ENCODE measurements at places on chromosomes 4 and X.

DNA sequence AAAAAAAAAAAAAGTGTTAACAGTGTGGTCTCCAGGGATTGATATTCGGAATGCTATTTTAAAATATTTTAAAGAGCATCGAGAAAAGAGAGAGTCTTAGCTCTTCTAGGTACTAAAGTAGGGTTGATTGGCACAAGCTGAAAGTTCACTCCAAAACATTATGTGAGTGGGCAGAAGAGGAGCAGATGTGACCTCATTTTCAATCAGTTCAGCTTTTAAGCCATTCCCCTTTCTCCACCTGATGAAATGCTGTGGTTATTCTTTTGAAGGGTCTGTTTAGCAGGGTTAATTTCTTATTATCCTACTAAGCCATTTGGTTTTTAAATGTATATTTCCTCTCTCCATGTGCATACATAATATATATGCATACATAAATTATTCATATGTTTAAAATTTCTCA is 69.2 kb downstream of the GALNT7 start:
- DNase-seq, result no peak

DNA sequence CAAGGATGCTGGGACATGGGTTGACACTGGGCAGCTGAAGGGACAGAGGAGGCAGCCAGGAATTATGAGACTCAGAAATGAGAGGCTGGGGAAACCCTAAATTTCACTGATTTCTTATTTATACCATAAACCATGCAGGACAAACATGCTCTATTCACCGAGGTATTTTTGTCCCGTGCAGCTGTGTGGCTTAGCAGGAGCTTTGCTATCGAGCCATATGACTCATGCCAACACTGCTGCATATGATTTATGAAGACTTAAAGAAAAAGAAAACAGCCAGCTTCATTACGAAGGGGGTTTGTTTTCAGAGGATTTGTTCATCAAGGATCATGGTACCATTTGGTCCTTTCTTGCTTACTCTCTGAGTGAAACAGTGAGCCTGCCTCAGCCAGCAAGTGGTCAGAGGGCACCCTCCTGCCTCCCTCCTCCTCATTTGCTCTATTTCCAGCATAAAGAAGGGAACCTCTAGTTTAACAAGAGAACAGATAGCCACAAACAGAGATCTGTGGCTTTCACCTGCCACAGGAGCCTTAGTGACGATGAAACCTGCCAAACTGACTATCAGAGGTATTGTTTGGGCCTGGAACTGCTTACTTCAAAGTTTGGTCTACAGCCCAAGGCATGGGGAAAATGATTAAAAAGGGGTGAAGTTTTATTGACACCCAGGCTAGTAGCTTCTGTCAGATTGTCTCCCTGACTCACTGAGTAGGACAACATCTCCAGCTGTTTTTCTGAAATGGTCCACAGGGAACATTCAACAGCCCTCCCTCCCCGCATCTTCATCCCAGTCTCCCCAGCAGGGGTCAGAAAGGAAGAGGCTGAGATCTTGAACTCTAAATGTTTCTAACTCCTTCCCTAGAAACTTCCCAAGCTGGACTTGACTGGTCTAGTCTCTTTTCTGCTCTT is 80.1 kb upstream of the MAML3 start:
- DNase-seq, result no peak

DNA sequence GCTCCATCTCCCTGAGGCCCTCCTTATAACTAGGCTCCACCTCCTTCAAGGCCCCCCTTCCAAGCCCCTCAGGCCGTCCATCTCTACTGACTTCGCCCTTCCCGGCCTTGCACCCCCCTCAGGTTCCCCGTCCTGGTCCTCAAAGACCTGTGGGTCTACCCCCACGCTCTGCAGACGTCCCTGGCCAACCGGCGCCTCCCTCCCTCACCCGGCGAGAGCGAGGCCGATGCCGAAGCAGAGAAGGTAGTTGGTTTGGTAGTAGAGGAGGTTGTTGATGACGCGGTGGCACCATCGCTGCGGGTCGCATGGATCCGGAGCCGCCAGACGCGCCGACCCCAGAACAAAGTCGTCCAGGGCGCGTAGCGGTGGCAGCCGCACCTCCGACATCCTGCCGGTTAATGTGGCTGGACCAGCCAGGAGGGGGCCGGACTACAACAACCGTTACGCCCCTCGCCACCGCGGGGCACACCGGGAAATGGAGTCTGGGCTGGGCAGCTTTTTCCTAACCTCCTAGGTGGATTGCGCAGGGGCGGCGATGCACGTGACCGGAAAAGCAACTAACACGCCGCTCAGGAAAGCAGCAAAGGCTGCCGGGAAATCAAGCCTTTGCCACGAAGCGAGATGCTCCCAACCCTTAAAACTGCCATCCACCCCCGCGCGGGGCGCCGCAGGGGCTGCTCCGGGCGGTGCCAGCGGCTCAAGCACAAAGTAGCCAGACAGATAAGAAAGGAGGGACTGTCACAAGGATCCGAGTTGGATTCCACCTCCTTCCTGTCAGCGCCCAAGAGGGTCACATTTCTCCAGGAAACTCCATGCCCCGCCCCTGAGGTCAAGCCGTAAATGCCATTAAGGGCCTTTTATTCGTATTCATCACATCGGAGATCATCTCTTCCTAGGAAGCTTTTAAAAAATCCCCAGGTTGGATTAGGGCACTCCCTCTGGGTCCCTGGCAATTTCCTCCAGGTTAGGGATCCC is at the start of gene PRAF2:
PRAF2 (minus strand) TSS at position 402 of the 975 bp plus-strand sequence; CDS start at position 387, 15 bp downstream.
- peak; percentile 61 for DNase-seq

- DNase-seq, result no peak
Observed at GRCh38 chr4:56654238-56654632, 26.9 kb downstream of the HOPX start.

GRCh38 chrX:40039887-40040286 is 57.9 kb downstream of the BCOR start:
- DNase-seq, result no peak

DNA sequence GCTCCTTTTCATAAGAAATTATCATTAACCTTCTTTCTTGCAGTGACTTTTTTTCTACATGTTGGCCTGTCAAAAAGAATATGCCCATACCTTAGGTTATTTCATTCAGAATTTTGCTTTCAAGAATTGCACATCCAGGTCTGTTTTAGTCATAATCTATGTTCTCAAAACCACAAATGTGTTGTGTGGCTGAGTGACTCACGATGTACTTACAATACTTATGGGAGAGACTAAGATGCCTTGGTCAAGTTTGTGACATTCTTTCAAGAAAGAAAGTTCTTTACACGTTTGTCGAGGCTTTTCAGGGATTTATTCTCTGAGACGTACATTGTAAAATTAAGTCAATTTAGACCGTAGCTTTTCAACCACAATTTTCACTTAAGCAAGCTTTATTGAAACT is 396.7 kb downstream of the FSTL5 start:
- DNase-seq, result peak; percentile 34

GRCh38 chr4:168131196-168131595 is 38.9 kb downstream of the ANXA10 start:
- no peak for DNase-seq

DNA sequence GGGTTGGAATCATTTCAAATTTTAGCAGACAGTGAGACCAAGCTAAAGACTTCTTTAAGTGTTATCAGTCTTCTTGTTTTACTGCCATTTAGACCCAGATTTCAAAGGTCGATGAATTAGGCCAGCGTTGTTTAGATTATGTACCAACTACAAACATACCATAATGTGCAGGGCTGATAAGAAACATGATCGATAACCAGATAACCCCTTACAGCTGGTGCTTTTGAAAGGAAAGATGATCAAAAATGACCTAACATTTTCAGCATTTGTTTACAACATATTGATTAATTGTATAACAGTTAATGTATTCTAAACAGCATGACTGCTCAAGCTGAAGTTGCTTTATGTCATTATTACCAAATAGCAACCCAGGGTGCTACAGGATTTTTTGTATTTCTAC is 400.4 kb upstream of the FAM241A start:
- no peak for DNase-seq

GRCh38 chrX:49166914-49167739 is 4.6 kb downstream of the MAGIX start:
- peak; percentile 49 for DNase-seq

- no peak for DNase-seq
Observed at GRCh38 chrX:64437665-64438064, 42.4 kb upstream of the MTMR8 start.

GRCh38 chr4:142230991-142231390 is 594.6 kb downstream of the IL15 start:
- no peak for DNase-seq

- DNase-seq, result no peak
Observed at GRCh38 chr4:32180086-32180485, 1459.9 kb downstream of the PCDH7 start.

DNA sequence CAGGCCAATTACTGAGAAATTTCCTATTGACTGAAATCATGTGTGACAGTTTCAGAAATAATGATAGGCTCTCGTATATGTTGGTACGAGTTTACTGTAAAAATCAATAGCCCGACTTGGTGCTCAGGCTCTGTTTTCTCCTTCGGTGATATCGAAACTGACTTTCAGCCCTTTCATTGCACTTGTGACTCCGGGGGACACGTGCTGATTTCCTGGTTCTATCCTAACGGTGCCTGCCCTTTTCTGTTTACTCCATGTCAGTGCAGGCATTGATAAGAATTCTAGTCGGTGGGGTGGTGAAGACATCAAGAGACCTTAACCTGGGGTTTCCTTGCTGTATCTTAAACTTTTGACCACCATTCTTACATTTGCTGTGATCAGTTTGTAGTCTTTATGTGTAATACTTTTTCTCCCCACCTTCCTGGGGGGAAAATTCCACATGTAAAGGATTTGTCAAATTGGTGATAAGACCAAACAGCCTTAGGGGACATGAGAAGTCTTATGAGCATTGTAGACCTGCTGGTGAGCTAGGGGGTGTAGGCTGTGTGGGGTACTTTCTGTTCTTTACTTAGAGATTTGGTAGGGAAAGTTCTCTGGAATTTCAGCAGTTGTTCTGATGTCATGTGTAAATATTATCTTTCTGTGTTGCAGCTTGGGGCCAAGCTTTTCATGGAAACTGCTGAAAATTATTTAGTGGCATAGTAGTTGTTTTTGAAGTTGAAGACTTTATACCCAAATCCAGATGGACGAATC is 52.7 kb downstream of the TMEM131L start:
- DNase-seq, result no peak

DNA sequence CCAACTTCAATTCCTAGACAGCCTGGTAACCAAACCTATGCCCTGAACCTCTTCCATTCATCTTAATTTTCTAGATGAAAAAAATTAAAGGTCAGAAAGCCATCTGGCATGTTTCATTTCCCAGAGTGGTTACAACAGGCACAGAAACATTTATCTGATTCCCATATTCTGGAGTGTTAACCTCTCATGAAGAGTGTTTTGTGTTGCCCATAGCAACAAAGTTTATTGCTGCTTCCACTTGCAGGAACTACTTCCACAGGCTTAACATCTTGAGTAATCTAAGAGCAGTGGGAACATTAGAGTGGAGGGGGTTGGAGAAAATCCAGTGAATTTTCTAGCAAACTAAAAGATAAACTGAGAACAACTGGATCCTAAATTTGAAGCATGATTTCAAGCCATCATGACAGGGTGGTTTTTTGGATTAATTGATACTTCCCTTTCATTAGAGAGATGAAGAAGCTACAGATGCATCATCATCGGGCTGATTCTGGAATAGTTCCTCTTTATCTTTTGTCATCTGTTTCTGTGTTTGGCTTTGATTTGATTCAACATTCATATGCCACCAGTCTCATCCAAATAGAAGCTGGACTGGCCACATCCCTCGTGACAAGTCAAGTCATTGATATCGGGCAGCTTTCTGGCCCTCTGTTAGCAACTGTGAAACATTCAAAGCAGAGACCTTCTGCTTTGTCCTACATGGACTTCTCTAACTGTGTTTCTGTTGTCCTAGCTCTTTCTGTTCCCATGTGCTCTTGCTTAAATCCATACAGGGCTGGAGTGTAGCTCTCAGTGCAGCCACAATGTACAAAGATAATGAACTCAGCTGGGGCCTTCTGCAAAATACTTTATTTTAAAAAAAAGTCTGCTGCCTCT is 167.3 kb downstream of the MID1IP1 start:
- DNase-seq, result no peak

- peak; percentile 73 for DNase-seq
Observed at GRCh38 chr4:22179124-22179874, 230.7 kb upstream of the KCNIP4 start.

- DNase-seq, result no peak
Observed at GRCh38 chrX:102712216-102712966, at the start of gene GPRASP2. Gene GPRASP2, plus strand, starts transcription at chrX:102712448. Its CDS starts 2,422 bp downstream, at chrX:102714870.

DNA sequence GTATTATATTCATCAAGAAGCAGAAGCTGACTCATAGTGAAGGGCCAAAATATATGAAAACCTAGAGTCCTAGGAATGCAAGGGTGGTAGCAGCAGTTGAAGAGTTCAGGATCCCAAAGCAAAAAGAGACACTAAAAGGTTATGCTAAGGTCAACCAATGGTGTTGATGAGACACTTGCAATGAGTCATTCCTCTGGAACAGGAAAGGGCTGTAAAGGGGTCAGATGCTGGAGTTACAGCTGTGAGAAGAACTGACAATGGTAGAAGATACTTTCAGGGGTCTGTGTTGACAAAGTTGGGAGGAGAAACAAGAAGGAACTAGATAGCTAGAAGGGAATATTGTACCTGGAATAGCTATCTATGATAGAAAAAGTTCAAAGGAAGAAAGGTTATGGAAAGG is 47.5 kb downstream of the ZGRF1 start:
- DNase-seq, result no peak

GRCh38 chr4:101230801-101231426 is 116.4 kb downstream of the PPP3CA start:
- peak; percentile 7 for DNase-seq

DNA sequence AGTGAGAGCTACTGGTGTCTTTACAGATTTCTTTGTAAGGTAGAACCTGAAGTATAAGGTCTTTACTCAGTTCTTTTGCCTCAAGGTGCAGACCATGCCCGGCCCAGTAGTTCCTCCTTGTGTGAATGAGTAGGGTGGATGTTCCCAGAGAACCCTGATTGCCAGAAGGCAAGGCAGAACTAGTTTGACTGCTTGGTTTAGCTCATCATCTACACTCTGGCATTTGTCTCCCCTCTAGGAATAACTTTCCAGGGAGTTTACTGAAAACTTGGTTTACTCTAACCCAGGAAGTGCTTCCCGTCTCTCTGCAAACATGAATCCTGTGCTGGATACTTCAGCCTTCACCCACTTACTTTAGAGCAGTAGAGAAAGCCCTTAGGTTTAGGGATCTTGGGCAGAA is 29.1 kb downstream of the MCUB start:
- no peak for DNase-seq

DNA sequence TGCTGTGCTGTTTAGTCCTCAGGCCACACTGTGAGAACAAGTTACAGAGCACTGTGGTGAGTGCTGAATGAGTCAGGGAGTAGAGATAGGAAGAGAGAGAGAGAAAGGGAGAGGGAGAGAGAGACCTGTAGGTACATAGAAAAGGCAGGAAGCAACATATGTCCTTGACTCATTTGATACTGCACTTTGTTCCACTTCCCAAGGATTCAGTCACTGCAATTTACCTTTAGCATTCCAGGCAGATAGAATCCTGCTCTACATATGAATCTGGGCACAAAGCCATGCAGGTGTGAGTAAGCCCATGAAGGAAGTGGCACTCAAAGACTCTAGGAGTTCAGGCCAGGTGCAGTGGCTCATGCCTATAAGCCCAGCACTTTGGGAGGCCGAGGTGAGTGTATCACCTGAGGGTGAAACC is 1.0 kb upstream of the DAPP1 start:
- no peak for DNase-seq

- peak; percentile 100 for DNase-seq
Observed at GRCh38 chr4:76984788-76985211, 35.2 kb downstream of the SEPTIN11 start.

Data from AG09309 (cell line).